ENCODE measurements at places on chromosomes 6 and 20.

- no peak for DNase-seq
Observed at GRCh38 chr6:109477725-109478124, 5.3 kb downstream of the ZBTB24 start.

DNA sequence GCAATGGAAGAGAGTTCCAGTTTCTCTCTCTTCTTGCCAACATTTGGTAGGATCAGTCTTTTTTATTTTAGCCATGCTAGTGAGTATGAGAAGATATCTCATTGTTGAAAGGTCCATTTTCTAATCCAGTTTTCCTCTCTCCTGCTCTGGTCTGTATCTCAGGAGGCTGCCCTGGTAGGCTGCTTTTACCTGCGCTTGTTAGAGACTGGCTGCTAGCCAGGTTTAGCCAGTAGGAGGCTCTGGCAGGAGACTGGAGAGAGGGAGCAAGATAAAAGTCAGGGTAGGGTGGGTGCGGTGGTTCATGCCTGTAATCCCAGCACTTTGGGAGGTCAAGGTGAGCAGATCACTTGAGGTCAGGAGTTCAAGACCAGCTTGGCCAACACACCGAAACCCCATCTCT lies 68.6 kb upstream of the FOXP4 start:
- no peak for DNase-seq

DNA sequence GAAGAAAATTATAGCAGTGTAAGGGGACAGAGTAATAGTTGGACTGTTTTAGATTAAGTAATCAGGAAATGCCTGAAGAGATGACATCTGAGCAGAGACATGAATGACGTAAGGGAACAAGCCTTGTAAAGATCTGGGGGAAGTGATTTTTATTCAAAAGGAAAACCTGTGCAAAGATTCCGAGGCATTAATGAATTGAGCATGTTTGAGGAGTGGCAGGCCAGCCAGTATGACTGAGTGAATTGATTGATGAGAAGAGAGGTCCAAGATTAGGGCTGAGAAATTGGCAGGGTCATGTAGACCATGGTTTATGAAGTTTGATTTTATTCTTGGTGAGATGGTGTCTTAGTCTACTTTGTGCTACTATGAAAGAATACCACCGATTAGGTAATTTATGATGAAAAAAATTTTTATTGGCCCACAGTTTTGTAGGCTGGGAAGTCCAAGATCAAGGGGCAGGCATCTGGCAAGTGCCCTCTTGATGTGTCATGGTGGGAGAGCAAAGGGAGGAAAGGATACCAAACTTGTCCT lies 95.1 kb downstream of the LIN28B start:
- DNase-seq, result no peak

GRCh38 chr6:70379473-70380013 lies 33.8 kb upstream of the FAM135A start:
- DNase-seq, result no peak

- peak; percentile 37 for DNase-seq
Observed at GRCh38 chr20:41003143-41003935, 25.3 kb upstream of the TOP1 start.

DNA sequence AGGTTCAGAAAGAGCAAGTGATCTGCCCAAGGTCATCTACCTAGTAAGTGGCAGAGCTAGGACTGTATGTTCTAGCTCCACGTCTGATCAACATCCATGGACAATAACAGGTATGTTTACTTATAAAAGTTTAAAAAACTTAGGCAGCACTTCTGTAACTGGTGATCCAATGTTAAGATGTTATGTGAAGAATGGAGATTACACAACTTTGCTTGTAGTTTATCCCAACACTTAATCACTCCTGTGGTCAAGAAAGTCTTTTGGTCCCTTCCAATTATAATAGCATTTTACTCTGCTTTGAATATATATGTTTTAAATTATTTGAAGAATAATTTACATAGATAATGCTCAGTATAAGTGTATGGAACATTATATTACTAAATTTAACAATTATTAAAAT lies 4.8 kb downstream of the FBXO30 start:
- no peak for DNase-seq

DNA sequence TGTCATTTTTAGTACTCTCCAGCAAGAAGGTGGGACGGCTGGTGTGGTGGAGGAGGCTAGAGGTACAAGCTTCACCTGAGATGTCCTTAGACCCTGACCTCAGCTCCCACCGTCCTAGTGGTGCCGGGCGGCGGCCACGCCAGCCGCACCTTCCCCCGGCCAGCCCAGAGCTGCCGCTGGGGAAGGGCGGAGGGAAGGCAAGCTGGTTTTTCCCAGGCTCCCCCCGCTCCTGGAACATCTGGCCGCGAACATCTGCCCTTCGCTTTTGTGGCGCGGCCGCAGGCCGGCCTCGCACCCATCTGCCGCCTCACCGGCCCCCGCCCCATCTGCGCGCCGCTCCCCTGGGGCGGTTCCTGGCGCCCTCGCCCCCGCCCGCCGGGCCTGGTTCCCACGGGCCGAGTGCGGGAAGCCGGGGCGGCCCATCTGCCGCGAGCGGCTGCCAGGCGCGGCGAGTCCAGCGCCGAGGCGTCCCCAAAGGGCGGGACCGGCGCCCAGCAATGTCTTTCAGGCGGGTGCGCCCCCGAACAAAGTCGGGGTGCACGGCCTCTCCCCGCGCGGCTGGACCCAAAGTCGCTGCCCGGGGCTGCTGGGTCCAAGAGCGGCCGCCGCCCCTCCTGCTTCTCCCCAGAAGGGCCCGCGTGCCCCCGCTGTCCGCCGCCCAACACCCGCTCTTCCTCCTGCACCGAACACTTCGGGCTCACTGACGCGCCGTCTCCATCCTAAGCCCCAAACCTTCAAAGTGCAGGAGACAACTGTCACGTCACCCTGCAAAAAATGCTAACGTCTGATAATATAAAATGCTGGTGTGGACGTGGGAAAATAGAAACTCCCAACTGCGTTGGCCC lies 17.3 kb upstream of the ID1 start:
- DNase-seq, result no peak

GRCh38 chr6:151765444-151765886 lies 42.0 kb upstream of the ESR1 start:
- DNase-seq, result no peak

DNA sequence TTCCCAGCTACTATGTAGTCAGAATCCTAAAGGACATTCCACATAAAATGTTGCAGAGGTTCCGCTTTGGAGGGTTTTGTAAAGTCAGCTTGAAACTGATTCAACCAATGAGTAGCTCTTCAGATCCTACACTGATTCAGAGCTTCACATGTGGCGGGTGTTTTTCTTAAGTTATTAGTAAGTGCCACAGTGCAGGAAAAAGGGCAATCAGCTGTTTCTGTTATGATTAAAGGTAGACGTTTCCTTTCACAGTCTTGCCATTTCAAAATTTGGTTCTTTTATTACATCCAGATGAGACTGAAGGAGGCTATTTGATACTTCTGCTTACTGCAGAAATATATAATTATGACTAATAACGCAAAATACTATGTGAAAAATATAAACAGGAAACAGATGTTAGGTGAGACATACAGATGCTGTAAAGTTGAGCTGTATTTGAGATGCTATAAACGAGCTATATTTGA lies 443.9 kb downstream of the CDKAL1 start:
- DNase-seq, result no peak

DNA sequence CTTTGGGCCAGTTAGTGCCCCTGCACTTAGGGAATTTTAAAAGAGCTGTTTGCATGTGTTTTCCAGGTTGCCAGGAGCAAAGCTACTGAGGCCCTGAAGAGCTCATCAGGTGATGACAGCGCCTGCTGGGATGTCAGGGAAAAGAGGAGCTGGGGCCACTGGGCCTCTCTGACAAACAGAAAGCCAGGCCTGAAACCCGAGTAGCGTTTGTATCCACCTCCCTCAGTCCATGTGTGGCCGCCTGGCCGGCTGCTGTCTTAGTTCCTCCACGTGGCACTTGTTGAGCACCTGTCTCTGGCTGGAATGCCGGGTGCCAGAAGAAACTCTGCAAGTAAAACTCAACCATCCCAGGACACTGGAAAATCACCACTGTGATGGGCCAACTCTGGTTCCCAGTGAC lies 601.2 kb downstream of the CDH26 start:
- no peak for DNase-seq

DNA sequence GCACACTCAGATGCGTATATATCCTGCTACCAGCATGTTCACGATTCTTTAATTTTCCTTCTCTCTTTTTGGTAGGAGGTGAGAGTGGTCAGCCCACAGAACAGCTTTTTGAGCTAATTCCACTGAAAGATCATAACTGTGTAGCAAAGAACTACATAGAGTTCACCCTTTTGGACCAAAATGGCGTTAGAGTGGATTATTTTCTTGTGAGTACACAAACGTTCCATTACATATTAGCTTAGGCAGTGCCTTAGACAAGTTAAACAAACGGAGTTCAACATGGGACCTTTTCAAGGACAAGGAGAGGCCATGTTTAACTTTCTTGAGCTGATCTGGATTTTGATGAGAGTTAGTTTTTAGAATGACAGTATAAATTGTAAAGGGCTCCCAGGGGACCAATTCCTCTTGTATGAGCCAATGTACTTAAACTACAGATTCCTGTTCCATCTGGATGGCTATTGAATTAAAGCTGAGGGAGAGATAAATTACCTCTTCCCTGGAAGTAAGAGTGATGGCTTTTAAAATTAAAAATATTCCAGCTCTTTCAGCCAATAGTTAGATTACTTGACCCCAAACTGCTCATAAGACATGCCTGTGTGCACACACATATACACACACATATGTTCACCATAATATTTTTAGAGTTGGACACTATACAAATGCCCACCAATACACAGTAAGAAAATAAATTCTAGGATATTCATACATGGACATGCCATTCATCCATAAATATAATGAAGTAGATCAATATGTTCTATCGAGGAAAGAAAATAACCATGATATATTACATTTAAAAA lies 25.6 kb upstream of the ARMH2 start:
- DNase-seq, result no peak
